SK-MEL-5 (cell line): ENCODE measurements at places on chromosomes 7 and 10.

DNA sequence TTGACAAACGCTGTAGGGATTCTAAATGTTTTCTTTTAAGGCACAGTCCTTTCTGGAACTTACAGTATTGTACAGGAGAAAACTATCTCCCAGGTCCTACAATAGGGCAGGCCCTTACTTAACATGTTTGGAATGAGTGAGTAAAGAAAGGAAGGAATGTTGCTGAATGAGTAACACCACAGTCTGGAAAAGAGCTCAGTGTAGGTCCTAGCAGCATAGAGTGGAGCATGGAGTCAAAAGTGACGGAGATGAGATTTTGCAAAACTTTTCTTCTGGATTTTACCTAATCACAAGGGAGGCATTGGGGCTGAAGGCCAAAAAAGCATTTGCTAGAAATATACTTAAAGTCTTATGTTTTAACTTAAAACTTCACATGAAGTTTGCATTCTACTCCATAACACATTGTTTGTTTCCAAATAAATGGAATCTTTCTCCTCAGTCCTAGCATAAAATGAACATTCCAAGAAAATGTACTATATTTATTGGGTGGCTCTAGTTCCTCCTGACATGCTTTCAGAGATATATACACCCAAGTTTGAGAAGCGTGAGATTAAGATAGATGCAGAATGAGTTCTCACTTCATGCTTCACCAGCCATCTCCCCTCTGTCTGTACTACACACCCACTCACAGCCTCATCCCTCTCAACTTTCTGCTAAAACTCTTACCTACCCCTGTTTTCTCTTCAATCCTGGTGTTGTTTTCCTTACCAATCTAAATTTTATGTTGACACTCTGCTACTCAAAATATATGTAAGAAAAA lies 20.2 kb upstream of the ADD3 start:
- no peak for DNase-seq

- peak; percentile 41 for DNase-seq
Observed at GRCh38 chr10:21993360-21994001, 10.0 kb downstream of the DNAJC1 start.

DNA sequence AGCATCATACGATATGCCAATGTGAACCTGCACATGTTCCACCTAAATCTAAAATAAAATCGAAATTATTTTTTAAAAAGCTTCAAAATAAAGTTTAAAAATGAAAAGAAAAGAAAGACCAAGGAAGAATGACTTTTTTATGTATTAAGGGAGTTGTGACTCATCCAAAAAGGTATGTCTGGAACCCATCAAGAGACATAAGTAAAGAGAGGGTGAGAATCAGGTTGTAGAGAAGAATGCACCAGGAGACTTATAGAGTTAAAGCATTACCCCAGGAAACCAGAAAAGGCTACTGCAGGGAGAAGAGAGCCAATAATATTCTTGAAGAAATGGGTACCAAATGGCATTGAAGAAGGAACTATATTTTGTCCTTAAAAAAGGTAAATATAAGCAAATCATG lies 69.8 kb downstream of the CTTNBP2 start:
- no peak for DNase-seq

GRCh38 chr10:50604049-50604640 lies 19.6 kb downstream of the SGMS1 start:
- DNase-seq, result no peak

- DNase-seq, result no peak
Observed at GRCh38 chr7:145543242-145543641, 573.4 kb upstream of the CNTNAP2 start.

DNA sequence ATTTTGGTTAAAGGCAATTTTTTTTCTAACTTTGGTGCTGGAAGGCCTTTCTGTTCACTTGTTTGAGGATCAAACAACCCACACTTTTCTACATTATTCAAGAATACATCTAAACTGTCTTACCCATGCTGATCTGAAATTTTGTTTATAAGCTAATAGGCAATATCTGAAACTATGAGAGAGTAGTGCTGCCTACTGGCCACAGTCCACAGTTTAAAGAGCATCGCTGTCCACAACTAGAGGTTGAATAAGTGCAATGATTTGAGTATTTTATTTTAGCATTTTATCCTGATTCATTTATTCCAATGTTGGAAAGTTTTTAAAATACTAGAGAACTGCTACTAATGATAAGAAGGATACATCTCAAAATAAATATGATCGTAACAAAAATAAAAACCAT lies 306.9 kb downstream of the ELMO1 start:
- DNase-seq, result peak; percentile 8

GRCh38 chr7:128805225-128805624 lies 13.5 kb downstream of the CCDC136 start:
- no peak for DNase-seq

- no peak for DNase-seq
Observed at GRCh38 chr7:51543801-51544553, 227.4 kb upstream of the COBL start.

- no peak for DNase-seq
Observed at GRCh38 chr7:90919816-90920215, 323.7 kb downstream of the CDK14 start.

GRCh38 chr10:1316809-1317143 lies 260.6 kb downstream of the WDR37 start:
- no peak for DNase-seq

- no peak for DNase-seq
Observed at GRCh38 chr7:73703757-73704639, 15.5 kb downstream of the STX1A start.

DNA sequence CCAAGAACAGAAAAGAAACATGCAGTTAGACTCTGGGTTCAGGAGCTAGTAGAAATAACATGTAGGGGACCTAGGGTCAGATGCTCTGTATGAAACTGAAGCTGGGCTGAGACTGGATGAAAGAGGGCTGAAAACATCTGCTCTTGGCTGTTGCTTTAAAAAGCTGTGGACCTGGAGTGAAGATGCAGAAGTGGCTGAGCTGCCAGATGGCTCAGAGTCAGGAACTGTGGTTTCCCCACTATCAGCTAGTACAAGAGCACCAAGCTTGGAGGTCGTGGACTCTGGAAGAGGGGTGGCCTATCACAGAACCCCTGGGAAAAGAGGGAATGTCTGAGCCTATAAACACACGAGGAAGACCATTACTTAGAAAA lies 5.9 kb downstream of the ADK start:
- DNase-seq, result no peak

- DNase-seq, result peak; percentile 83
Observed at GRCh38 chr10:17229967-17230682, 2.1 kb downstream of the VIM start.
